Hindlimb muscle (tissue), 1 donor: ENCODE measurements at places on chromosomes 7 and 10.

- DNase-seq = no peak
Measured at GRCh38 chr10:101414034-101414433, 60.1 kb downstream of the BTRC start.

DNA sequence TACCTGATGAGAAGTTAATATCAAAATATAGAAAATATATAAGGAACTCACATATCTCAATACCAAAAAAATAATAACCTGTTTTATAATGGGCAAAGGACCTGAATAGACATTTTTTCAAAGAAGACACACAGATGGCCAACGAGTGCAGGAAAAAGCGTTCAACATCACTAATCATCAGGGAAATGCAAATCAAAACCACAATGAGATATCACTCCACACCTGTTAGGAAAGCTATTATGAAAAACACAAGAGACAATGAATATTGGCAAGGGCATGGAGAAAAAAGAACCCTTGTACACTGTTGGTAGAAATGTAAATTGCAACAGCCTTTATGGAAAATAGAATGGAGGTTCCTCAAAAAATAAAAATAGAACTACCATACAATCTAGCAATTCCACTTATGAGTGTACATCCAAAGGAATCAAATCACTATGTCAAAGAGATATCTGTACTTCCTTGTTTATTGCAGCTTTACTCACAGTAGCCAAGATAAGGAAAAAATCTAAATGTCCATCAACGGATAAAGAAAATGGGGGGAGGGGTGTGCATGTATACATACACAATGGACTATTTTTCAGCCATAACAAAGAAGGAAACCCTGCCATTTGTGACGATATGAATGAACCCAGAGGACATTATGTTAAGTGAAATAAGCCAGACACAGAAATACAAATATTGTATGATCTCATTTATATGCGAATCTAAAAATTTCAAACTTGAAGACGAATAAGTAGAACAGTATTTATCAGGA, 3.6 kb upstream of the ALOX5 start:
- DNase-seq = no peak

GRCh38 chr10:30185341-30185740, 126.0 kb upstream of the JCAD start:
- no peak for DNase-seq

DNA sequence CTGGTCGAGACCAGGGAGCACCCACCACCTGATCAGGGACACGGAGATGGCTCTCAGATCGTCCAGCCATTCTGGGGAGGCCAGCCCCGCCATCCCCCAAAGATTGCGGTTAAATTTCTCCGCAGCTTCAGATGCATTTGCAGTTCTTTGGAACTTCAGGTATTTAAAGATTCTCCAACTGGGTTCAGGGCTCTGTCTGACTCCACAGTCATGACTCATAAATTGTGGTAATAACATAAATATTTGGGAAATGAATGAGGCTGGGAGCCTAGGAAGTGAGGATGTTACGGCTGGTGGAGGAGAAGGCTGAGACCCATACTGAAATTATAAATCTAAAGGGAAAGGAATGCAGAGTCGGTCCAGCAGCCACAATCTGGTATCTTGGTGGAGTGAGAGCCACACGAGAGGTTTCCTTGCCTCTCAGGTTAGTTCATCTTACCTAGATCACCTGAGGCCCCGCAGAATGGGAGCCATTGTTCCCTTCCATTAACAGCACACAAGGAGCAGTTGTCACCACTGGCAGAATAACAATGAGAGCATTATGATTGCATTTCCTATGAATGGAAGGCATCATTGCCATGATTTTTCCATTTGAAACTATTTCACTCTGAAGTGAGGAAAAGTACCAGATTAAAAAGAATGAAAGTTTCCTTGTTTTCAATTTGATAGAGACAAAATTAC, 26.7 kb upstream of the DNAJB6 start:
- DNase-seq = no peak

DNA sequence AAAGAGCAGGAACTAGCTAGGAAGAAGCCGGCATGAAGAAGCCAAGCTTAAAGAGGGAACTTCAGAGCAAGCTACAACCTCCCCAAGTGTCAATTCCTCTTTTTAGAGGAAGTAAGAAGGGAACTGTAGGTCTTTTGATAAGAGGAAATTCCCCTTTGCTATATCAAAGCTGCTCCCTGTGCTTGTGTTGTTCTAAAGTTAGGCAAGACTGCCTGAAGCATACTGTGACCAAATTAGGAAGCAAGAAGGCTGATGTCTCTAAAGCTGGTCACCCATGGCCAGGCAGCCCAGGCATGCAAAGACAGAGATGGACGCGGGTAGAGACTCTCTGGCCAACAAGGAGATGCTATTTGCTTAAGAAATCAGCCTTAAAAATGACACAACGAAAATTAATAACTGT, 87.9 kb downstream of the RNF216 start:
- no peak for DNase-seq

- DNase-seq = no peak
Measured at GRCh38 chr7:159049266-159050025, 95.2 kb downstream of the VIPR2 start.

GRCh38 chr10:124122211-124122610, 28.8 kb upstream of the CHST15 start:
- no peak for DNase-seq

DNA sequence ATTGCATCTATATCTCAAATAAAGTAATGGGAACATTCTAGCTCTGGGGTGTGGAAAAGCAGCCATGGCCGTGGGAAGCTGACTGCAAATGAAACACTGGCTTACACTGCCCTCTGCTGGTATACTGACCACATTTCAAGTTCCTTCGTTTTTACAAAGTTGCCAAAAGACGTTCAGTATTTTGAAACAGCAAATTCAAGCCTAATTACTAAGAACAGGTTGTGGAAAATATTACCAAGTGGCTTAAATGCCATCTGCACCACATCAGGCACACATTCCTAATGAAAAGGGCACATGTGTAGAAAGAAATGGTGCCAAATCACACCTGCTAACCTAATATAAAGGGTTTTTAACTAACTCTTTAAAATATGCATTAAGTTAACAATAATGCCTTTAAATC, 83.9 kb downstream of the JAZF1 start:
- DNase-seq = peak; percentile 78

DNA sequence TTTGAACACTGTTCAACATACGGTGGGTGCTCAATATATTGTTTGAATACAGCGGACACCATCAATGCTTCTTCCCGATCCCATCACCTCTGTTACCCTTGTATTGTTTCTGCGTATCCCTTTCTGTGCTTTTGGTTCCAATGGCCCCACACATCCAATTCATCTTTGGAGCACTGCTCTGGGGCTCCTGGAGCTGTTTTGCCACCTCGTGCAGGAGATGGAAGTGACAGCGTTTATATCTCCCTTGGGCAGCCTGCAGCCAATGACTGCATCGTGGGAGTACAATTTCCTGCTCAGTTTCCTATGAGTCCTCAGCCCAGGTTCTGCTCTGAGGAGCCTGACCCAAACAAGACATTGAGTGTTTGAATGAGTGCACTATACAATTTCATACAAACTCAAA, 50.2 kb upstream of the PIK3CG start:
- no peak for DNase-seq

DNA sequence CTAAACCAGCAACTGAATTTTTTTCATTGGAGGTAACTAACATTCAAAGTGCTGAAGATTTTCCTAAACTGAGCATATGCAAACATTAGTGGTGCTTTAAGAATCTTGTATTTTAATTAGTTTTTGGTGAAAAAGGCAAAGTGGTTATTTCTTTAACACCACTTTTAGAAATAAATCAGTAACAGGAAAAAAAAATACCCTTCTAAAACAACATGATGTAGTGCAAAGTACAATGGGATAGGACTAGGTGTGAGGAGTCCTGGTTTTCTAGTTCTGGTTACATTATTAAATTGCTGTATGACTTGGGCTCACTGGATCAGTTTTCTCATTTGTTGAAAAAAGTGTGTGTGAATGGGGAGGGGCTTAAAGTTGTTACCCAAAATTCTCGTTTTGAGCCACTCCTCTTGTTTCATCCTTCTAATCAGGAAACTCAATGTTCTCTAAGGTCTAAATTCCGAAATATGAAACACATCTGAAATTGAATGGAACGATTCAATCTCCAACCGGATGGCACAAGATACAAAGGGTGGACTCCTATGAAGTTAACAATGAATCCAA, 1.8 kb downstream of the WASL start:
- DNase-seq = no peak

DNA sequence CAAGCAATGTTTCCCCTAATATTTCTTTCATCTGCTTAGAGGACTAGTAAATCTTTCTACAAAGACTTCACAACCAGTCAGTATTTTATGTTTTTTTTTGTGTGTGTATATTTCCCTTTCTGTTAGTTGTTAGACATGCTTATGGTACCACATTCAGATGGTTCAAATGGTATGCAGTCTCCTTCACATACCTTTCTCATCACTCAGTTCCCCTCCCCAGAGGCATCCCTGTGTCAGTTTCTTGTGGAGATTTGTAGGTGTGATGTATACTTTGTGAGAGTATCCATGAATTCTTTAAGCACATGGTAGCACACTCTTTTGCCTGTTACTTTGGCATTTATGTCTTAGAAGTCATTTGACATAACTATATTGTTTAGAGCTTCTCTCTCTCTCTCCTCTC, 4.4 kb downstream of the ZNF485 start:
- no peak for DNase-seq

- DNase-seq = no peak
Measured at GRCh38 chr7:7228472-7228871, 46.1 kb downstream of the C1GALT1 start.

- no peak for DNase-seq
Measured at GRCh38 chr7:143908120-143908519, 6.1 kb upstream of the TCAF1 start.

DNA sequence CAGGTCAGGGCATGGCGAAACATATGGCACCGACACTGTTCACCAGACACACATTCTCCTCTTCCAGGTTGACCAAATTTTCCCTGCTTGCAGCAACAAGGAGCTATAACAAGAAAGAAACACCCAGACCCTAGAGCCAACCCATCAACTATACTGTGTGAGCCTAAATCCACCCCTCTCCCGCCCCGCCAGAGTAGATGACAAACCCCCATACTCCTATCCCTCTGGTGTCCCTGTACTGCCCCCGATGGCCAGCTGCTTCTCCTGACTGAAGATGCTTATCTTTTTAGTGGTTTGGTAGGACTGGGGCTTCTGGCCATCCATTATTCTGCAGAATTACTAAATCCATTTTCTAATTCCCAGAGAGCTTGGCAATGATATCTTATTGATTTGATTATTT, 70.1 kb upstream of the EEPD1 start:
- DNase-seq = no peak

DNA sequence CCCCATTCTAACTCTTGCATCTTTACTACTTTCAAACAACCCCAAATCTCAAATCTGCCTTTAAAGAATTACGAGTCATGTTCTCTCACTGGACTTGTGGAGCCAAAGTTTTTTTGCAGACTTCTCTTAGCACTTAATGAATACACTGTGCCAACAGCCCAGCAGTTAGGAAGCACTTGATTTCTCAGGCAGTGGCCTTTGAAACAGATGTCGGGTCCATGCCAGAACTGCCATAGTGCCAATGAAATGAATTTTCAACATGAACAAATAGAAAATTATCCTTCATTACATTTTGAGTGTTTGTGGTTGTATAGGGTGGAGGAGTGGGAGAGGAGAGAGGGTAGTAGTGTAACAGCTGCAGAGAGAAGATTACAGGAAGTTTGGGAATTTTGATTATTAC, 5.9 kb downstream of the BORCS7 start:
- DNase-seq = no peak

- DNase-seq = no peak
Measured at GRCh38 chr10:97019213-97019844, 166.4 kb downstream of the SLIT1 start.

GRCh38 chr7:92753614-92754013, 82.8 kb downstream of the CDK6 start:
- DNase-seq = no peak

- no peak for DNase-seq
Measured at GRCh38 chr7:1298931-1299885, 66.5 kb downstream of the UNCX start.

- no peak for DNase-seq
Measured at GRCh38 chr7:148204639-148205304, 385.8 kb upstream of the C7orf33 start.

DNA sequence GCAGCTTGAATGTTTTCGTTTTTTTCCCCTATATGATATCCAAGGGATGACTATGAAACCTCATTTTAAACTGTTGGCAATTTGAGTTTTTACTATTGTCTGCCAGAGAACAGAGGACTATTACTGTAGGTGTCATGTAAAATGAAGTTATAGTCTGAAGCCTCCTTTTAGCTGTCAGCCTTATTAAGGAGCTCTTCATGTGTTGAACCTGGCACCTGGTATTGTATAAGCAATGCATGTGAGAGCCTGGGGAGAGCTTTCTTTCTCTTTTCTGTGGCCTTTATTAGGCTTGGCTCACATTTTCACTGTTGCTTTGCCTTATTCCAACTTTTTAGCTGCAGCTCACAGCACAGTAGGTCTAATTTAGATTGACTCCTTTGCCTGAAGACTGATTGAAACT, 119.1 kb upstream of the FOXP2 start:
- DNase-seq = no peak

- no peak for DNase-seq
Measured at GRCh38 chr10:5530846-5531557, 6.2 kb downstream of the CALML3 start.

DNA sequence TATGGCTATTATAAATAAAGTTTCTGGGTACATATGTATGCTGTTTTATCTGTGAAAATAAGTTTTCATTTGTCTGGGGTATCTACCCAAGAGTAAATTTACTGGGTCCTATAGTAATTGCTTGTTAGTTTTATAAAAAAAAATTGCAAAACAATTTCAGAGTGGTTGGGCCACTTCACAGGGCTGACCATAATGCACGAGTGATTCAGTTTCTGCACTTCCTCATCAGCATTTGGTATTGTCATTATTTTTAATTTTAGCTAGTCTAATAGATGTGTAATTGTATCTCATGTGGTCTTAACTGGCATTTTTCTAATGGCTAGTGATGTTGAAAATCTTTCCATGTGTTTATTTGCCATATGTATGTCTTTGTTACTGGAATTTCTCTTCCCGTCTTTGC, 452.4 kb upstream of the AKR1E2 start:
- DNase-seq = no peak

- DNase-seq = no peak
Measured at GRCh38 chr10:6751363-6751762, 171.3 kb upstream of the PRKCQ start.

- DNase-seq = peak; percentile 55
Measured at GRCh38 chr7:22001345-22002004, 55.8 kb upstream of the CDCA7L start.

GRCh38 chr7:12607134-12607533, 36.6 kb downstream of the SCIN start:
- no peak for DNase-seq
